Stimulated activated CD8-positive, alpha-beta memory T cell treated with anti-CD3 and anti-CD28 coated beads, Interleukin-4, amount 100 ng/mL, for 1 hour (primary cell): ENCODE measurements at places on chromosomes 12 and 14.

DNA sequence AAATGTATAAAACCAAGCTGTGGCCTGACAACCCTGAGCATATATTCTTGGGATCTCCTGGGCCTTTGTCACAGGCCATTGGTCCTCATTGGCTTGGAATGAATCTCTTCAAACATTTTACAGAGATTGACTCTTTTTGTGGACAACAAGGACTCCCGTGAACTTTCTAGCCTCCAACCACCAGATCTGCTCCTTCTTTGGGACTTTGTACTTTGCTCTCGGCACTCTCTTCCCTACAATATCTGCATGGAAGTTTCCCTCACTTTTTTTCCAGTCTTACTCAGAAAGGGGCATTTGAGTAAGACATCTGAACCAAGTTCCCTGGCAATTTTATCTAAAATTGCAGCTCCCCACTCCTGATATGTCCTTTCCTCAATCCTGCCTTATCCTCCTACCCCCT is 158.8 kb downstream of the PHLDA1 start:
- no peak for DNase-seq

DNA sequence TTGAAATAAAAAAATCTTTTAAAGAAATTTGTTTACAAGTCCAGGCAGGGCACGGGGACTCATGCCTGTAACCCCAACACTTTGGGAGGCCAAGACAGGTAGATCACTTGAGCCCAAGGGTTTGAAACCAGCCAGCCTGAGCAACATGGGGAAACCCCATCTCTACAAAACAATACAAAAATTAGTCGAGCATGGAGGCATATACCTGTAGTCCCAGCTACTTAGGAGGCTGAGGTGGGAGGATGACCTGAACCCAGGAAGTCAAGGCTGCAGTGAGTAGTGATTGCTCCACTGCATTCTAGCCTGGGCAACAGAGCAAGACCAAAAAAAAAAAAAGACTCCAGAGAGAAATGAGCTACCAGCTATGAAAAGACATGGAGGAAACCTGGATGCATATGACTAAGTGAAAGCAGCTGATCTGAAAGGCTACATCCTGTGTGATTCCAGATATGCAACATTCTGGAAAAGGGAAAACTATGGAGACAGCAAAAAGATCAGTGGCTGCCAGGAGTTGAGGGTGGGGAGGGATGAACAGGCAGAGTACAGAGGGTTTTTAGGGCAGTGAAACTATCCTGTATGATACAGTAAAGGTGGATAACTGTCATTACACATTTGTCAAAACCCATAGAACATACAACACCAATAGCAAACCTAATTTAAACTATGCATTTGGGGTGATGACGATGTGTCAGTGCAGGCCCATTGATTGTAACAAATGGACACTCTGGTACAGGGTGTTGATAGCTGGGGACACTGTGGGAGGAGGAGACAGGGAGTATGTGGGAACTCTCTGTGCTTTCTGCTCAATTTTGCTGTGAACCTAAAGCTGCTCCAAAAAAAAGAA is 59.9 kb downstream of the PRKAB1 start:
- no peak for DNase-seq

DNA sequence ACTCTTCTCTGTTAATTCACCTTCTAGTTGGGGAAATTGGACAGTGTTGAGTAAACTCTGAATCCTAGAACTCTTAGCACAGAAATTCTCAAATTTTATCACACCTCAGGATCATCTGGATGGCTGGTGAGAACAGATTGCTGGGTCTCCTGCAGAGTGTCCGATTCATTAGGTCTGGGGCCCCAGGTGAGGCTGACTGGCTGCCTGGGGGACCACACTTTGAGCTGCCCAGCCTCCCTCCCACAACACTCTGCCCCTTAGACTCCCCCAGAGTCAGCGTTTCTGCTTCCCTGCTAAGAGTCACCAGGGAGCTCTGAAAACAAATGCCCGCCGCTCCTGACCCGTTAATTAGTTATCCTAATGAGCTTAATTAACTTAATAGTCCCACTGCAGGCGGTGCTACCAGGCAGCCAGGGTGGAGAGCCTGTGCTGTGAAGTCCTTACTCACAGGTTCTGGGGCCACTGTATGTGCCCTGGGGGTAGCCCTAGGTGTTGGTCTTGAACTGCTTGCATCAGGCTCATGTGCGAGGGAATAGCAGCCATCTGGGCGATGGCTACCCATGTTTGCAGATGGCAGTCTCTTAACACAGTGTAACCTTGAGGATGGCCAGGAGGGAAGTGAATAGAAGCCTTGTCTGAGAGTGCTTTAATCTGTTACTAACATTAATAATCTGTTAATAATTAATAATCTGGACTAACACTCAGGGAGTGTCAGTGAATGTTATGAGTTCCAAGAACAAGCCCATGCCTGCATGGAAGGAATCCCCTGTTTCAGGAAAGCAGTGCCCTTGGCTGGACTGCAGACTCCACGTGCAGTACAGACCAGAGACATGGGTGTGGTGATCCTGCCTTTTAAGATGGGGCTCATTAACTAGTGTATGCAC is 35.6 kb downstream of the AACS start:
- no peak for DNase-seq

GRCh38 chr12:124621296-124621660 is 53.9 kb upstream of the NCOR2 start:
- no peak for DNase-seq

- DNase-seq: no peak
These were observed 55.8 kb downstream of the TBX3 start for GRCh38 chr12:114628199-114628598.

DNA sequence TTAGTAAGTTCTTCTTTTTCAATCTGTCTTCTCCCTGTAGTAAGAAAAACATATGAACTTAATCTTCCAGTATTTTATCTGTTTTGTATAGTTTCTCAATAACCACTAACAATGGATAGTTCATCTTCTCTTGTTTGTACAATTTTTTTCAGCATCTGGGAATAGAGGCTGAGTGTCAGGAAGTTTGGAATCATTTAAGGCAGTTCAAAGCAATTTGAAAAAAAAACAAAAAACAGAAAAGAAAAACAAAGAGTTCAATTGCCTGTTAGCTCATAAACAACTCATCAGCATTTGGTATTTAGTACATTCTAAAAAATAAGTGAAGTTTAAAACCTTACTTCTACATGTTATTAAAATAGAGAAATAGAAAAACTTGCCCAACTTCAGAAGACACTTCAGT is 116.8 kb downstream of the PLCZ1 start:
- DNase-seq: no peak

DNA sequence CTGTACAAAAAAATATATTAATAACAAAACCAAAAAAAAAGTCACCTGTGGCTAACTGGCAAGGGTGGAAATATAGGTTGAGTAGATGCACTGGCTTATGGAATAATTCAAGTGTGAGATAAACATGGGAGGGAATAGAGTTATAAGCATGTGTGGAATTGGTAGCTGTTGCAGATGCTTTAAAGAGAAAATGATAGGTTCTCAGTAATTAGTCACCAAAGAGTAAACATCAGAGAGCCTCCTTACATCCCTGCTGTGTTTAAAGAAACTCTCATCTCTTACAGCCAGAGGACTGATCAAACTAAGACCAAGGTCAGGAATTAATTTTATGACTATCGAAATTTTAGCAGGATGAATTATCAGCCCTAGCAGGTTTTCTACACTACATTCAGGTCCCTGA is 70.5 kb downstream of the EGLN3 start:
- DNase-seq: no peak

- no peak for DNase-seq
These were observed 469.1 kb downstream of the PRKD1 start for GRCh38 chr14:29458547-29458946.

GRCh38 chr14:84465880-84466279 is 1064.1 kb upstream of the FLRT2 start:
- DNase-seq: no peak

GRCh38 chr14:76495983-76496382 is 120.0 kb downstream of the ESRRB start:
- no peak for DNase-seq

DNA sequence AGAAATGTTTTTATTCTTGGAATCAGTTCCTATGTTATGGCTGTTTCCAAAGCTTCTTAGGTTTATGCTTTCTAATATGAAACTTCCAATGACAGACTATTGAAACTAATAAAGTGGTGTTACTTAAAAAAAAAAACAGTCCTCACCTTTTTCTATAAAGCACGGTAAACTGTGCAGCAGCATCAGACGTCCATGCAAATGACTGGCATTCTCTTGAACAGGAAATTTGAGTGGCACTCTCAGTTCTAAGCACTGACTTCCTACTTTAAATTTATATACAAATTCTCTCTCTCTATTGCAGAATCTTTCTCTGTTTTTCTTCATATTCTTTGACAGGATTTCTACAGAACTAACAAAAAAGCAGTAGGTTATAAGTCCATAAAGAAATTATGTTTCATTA is 2.8 kb upstream of the RAD51AP1 start:
- no peak for DNase-seq

DNA sequence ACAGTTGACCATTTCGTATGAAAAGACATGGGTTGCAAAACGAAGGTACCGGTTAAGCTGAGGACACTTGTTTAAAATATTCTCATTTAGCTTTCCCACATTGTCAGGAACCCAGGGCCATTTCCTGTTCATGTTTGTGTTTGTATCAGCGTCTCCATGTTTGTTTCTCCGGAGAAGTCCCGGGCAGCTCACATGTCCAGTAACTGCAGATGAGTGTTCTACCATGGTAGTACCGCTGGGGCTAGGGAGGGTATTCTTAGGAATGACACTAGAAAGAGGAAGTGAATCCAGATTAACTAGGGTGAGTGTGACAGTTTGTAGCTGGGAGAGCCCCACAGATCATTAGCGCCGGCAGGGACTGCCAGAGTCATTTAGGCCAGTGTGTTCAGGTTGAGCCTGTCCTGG is 50.0 kb upstream of the EVL start:
- DNase-seq: no peak

DNA sequence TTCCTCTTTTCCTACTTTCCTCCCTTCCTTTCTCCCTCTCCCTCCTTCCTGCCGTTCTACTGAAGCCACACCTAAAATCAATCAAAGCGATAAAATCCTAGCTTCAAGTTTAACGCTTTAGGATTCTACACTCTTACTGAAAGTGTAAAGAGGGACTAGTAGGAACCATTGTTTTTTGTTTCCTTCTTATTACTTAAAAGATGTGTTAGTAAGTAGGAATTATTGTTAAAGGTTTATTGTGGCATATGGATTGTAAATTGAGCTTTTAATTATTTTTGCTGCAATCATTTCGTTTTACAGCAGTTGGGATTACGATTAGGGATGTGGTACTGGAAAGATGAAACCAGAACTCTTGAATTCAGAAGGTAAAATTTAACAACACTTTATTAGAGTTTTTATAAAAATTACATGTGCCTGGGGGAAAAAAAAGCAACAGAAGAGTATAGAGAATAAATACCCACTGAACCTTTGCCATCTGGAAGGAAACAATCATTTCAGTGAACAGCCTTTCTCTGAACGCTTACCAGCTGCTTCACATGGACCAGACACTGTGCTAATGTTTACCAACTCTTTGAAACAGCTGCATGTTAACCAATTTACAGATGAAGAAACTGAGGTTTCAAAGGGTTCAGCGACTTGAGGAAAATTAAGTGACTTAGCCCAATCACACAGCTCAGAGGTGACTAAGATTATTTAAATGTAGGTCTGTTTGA is 1.0 kb downstream of the PPP1R36 start:
- no peak for DNase-seq

DNA sequence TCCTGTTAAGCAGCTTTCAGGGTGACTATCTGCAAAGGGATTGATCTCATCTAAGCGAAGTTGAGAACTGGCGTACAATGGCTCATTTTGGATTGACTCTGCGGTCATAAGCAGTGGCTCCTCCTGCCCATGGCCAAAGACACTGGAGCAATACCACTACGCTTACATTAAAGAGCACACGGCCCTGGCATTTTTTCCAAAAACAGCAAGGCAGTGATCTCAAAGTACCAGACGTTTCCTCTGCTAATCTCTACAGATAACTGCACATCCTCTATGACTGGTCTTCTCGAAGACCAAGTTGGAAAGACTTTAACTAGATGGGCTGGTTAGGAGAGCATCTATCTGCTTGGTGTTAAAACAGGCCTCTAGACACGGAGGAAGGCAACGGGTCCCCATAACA is 2.7 kb downstream of the PITPNM2 start:
- no peak for DNase-seq

- DNase-seq: no peak
These were observed 1.5 kb upstream of the MSRB3 start for GRCh38 chr12:65276916-65277530.

- DNase-seq: no peak
These were observed 17.1 kb downstream of the PDZRN4 start for GRCh38 chr12:41205070-41205709.

GRCh38 chr14:69392481-69392880 is 5.6 kb downstream of the ERH start:
- DNase-seq: no peak

- DNase-seq: no peak
These were observed 3.1 kb upstream of the KIF26A start for GRCh38 chr14:104135121-104135903.

DNA sequence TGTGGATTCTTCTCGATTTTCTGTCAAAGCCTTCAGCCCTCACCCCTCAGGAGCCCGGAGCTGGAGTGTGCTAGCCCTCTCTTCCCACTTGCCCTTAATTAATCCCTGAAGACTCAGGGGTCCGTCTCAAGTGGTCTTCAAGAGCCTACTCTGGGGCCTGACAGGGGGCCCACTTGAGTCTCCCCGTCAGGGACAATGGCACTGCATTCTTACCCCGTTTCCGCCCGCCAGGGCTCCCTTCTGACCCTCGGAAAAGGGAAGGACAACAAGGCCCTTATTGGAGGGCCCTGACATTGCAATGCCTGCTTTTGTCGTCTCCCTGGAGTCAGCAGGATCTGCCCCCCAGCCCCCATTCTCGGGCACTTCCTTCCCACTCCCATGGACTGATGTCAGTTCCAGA is 34.4 kb downstream of the TBX3 start:
- DNase-seq: no peak

GRCh38 chr12:127728285-127728684 is 538.7 kb upstream of the TMEM132C start:
- no peak for DNase-seq

- no peak for DNase-seq
These were observed 10.6 kb upstream of the PHLDA1 start for GRCh38 chr12:76042147-76042546.

DNA sequence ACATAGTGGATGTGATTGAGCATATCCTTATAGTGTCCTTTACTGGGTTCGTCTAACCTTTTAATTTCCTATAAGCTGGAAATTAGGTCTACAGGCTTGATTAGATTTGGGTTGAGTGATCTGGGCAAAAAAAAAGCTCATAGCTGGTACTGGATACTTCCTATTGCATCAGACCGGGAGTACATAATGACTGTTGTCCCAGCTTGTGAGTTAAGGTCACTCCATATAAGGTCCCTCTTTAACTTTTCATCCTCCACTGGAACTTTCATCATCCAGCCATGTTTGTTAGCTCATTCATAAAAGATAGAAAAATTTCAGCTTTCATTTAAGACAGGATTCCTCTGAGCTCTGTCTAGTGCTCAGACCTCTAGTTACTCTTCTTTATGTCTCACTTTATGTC is 80.8 kb downstream of the C14orf132 start:
- no peak for DNase-seq

GRCh38 chr12:66066137-66066928 is 64.2 kb downstream of the LLPH start:
- DNase-seq: no peak

GRCh38 chr14:77590845-77591485 is 25.5 kb downstream of the SPTLC2 start:
- DNase-seq: no peak
